SK-N-SH (cell line): ENCODE measurements at places on chromosomes 12 and 14.

DNA sequence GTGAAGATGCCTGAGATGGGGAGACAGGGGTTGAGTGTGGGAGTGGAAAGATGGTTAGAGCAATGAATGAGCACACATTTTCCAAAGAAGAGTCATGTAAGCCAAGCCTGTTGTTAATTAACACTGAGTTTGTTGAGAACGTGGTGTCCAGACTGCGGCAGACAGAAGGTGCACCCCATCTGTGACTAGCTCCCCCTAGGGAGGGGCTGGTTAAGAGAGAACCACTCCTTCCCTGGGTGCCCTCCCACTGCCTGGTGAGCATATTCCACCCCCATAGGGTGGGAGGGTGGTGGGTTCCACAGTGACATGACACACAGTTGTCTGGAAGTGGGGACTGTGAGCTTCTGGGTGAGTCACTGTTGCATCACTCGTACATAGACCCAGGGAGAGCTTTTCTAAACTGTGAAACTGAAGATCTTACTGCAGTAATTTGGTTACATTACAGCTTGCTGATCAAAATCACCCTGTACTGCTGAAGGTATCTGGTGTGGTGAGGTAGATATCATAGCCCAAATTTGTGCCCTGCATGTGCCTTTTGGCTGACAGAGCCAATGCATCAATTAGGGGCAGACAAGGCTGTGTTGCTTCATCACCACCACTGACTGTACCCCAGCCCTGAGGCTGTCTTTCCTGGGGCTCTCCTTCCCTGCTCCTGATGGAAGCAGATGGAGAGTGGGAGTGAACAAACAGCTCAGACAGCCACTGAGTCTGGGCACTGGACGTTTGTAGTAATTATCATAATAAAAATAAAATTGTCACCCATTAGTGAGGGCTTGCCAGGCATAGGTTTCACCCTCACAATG lies 150.9 kb downstream of the EMP1 start:
- no peaks in the 10 kb centered on the region for H3K27me3 ChIP-seq
- no peak overlapping the region for H3K4me3 ChIP-seq
- H3K36me3 ChIP-seq, result no peaks in the 10 kb centered on the region
- no peaks in the 10 kb centered on the region for H3K4me1 ChIP-seq
- no peak overlapping the region for H3K27ac ChIP-seq
- DNase-seq, result no peak

GRCh38 chr12:106084014-106084671 lies 54.6 kb downstream of the NUAK1 start:
- no peak overlapping the region for H3K4me3 ChIP-seq
- DNase-seq, result no peak
- H3K4me1 ChIP-seq, result peaks cover 23% of the 10 kb centered on the region
- peaks cover 14% of the 10 kb centered on the region; the same call in 1 of the 2 replicates for H3K36me3 ChIP-seq
- H3K27ac ChIP-seq, result peak overlapping the region; percentile 96

DNA sequence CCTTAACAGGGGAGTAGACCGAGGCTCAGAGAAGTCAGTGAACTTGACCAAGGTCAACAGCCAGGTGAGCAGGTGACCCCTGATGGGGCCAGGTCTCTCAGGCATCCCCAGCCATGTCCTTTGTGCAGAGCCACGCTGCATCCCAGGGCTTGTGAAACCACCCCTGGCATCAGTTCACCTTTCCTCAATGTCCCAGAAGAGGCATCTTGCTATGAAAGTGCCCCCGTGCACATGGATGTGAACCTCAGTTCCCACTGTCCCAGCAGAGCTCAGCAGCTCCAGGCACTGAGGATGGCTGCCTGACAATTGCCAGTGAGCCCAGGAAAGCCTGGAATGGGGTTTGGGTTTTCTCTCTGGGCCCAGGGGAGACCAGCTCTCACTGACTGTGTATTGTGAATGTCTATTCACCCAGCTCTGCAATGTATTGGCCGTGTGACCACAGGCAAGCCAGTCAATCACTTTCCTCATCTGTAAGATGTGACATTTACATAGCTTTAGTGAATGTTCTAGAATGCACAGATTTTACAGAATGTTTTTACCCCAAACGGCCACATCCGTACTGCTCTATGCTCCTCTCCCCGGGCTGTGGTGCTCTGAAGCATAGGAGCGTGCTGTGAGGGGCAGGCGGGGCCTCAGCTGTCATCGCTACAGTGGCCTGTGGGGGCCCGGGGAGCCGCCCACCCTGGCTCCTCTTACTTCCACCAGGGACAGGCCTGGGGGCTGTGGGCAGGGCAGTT lies 4.9 kb downstream of the CACNA2D4 start:
- H3K27me3 ChIP-seq, result no peaks in the 10 kb centered on the region
- peaks cover 20% of the 10 kb centered on the region; the same call in 1 of the 2 replicates for H3K4me1 ChIP-seq
- no peaks in the 10 kb centered on the region for H3K36me3 ChIP-seq
- no peak overlapping the region for H3K4me3 ChIP-seq

- no peak overlapping the region for H3K4me3 ChIP-seq
- no peaks in the 10 kb centered on the region for H3K36me3 ChIP-seq
- no peaks in the 10 kb centered on the region for H3K4me1 ChIP-seq
- no peak for DNase-seq
- no peak overlapping the region for H3K27ac ChIP-seq
Measured at GRCh38 chr12:8012651-8013309, 19.7 kb upstream of the FOXJ2 start.

- DNase-seq, result no peak
- H3K4me3 ChIP-seq, result no peak overlapping the region
- no peaks in the 10 kb centered on the region for H3K4me1 ChIP-seq
- H3K27ac ChIP-seq, result no peak overlapping the region
- no peaks in the 10 kb centered on the region for H3K27me3 ChIP-seq
Measured at GRCh38 chr12:12938541-12938940, 13.4 kb downstream of the GPRC5D start.

DNA sequence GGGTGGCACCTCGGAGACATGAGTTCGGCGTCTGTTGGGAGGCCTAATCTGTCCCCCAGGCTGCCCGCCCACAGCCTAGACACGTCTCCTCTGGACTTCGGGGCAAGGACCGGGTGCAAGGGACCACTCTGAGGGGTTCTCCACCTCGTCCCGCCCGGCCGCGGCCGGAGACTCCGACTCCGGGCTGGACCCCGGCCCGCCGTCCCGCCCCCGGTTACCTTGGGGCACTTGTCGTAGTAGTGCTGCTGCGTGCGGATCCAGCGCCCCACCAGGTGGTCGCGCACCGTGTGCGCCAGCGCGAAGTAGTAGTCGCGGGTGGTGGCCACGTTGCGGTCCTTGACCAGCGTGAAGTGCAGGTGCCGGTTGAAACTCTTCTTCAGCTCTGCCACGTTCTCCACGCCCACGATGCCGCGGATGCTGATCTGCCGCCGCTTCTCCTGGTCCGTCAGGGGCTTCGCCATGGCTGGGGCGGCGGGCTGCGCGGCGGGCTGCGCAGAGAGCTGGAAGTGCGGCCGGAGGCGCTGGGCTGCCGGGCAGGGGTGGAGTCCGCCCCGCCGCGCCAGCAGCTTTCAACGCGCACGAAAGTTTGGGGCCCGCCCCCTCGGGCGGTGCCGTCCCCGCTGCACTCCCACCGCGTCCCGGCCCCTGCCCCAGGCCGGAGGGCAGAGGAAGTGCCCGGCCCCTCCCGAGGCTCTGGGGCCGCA lies at the start of gene PYGL:
TSS of gene PYGL (minus strand) at position 541 of the 704 bp plus-strand sequence. CDS start at position 461, 80 bp downstream.
- peak; percentile 84 for DNase-seq
- H3K36me3 ChIP-seq, result no peaks in the 10 kb centered on the region; the same call in 1 of the 2 replicates
- H3K27ac ChIP-seq, result peak within 1 kb of the TSS; percentile 63
- no peaks in the 10 kb centered on the region for H3K4me1 ChIP-seq

- peaks cover 32% of the 10 kb centered on the region for H3K36me3 ChIP-seq
- H3K27ac ChIP-seq, result no peak overlapping the region
- no peaks in the 10 kb centered on the region; the same call in none of the 2 replicates for H3K4me1 ChIP-seq
- no peaks in the 10 kb centered on the region for H3K27me3 ChIP-seq
Measured at GRCh38 chr14:59337141-59337611, 128.0 kb downstream of the GPR135 start.

- 0 out of 2 replicates have a peak, but pooled peaks cover 5% of the 10 kb centered on the region for H3K4me1 ChIP-seq
- no peak overlapping the region for H3K4me3 ChIP-seq
- no peak for DNase-seq
- H3K27ac ChIP-seq, result no peak overlapping the region
- no peaks in the 10 kb centered on the region for H3K36me3 ChIP-seq
Measured at GRCh38 chr12:25152055-25152454, 42.9 kb downstream of the DNAI7 start.

- DNase-seq, result no peak
- no peaks in the 10 kb centered on the region for H3K27me3 ChIP-seq
- no peaks in the 10 kb centered on the region for H3K4me1 ChIP-seq
- no peaks in the 10 kb centered on the region for H3K36me3 ChIP-seq
- no peak overlapping the region for H3K27ac ChIP-seq
- H3K4me3 ChIP-seq, result no peak overlapping the region
Measured at GRCh38 chr12:106551410-106551809, 31.4 kb upstream of the RFX4 start.

DNA sequence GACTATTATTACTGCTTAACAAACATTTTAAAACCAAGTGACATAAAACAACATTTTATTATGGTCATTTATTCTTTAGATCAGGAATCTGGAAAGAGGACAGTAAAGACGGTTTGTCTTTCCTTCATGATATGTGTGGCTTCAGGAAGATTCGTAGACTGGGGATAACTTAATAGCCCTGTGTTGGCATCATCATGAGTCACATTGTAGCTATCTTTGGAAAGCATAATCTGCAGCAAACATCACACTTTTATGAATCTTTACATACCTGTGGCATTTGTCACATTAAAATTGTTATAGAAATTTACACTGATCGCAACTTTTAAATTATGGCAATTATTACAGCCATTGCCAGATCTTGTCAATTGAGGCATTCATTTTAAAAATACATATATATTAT lies 397.1 kb downstream of the NOVA1 start:
- no peak for DNase-seq
- peaks cover 50% of the 10 kb centered on the region for H3K27me3 ChIP-seq
- peak overlapping the region; percentile 63 for H3K27ac ChIP-seq
- H3K4me1 ChIP-seq, result no peaks in the 10 kb centered on the region
- no peaks in the 10 kb centered on the region for H3K36me3 ChIP-seq

- H3K27me3 ChIP-seq, result no peaks in the 10 kb centered on the region
- no peaks in the 10 kb centered on the region for H3K36me3 ChIP-seq
- no peak for DNase-seq
- H3K4me1 ChIP-seq, result no peaks in the 10 kb centered on the region
Measured at GRCh38 chr12:127334365-127334764, 932.6 kb upstream of the TMEM132C start.
